Cardiac fibroblast (primary cell): ENCODE measurements at places on chromosomes 16 and 17.

- peak; percentile 77 for DNase-seq
Observed at GRCh38 chr17:49556223-49556943, 19.3 kb upstream of the NXPH3 start.

DNA sequence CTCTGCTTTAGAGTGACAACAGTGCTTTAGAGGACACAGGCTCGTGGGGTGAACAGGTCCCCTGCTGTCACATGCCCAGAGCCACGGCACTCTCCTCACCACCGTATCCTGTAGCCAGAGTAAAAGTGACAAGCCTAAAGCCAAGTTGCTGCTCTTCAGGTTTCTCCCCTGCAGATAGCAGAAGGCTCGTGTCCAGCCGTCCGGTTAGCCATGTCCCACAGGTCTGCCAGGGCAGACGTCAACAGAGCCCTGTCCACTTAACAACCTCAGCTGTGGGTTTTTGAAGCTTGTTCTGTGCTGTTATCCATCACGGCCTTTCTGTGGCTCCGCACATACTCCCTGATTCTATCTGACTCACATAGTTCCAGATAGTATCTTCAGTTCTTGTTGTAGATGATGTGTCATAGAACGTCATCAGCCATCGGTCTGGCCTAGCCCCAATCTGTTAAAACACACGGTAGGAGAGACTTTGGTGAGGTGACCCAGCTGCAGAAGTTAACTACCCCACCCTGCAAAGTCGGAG, 100.7 kb downstream of the SOCS1 start:
- peak; percentile 68 for DNase-seq

GRCh38 chr16:50841081-50841886, 99.4 kb downstream of the CYLD start:
- DNase-seq, result peak; percentile 13

DNA sequence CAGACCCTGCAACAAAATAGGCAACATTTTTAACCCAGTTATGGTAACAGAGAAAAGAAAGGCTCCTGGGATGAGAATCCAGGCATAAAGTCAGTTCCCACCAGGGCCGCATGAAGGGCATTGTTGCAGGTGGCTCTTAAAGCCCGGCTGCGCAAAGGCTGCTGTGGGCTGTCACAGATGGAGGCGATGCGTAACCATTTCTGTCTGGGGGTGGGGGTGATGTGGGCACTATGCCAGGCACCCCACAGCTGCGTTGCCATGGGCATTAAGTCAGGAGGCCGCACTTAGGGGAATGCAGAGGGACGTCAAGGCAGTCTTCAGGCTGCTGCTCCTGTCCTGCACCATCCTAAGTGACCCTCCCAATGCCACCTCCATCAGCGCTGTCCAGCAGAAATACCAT, 228.4 kb downstream of the CPPED1 start:
- no peak for DNase-seq

DNA sequence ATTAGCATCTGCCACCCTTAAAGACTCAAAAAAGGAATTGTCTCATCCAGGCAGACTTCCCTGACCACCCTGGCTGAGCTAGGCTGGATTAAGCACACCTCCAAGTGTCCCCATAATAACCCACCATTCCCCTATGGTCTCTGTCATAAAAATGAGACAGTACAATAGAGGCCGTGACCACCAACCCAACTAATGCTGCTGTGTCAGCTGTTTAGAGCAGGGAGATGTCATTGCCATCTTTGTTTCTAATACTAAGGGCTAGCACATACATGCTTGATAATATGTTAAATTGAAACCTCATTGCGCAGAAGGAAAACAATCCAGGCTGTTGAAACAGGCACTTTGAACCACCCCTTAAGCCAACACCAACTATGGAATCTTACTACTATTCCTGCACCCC, 7.2 kb upstream of the ADAMTS18 start:
- DNase-seq, result no peak

GRCh38 chr16:11401161-11402050, 56.1 kb downstream of the RMI2 start:
- DNase-seq, result no peak

DNA sequence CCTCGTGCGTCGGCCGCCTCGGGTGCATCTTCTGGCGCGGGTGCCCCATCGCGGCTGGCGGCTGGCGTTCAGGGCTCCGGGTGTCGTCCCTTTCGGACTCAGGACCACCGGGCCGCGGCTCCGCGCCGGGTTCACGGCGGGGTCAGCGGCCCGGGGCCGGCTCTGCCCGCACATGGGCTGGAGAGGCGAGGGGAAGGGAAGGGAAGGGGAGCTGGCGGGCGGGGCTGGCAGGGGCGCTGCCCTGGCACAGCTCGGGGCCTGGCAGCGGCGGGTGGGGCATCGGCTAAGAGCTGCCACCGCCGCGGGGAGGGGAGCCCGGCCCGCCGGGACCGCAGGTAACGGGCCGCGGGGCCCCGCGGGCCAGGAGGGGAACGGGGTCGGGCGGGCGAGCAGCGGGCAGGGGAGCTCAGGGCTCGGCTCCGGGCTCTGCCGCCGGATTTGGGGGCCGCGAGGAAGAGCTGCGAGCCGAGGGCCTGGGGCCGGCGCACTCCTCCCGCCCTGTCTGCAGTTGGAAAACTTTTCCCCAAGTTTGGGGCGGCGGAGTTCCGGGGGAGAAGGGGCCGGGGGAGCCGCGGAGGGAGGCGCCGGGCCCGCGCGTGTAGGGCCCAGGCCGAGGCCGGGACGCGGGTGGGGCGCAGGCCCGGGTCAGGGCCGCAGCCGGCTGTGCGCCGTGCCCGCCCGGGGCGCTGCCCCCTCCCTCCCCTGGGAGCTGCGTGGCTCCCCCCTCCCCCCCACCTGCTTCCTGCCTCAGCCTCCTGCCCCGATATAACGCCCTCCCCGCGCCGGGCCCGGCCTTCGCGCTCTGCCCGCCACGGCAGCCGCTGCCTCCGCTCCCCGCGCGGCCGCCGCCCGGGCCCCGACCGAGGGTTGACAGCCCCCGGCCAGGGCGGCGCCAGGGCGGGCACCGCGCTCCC, 646 bp downstream of the HIC1 start:
- peak; percentile 69 for DNase-seq

DNA sequence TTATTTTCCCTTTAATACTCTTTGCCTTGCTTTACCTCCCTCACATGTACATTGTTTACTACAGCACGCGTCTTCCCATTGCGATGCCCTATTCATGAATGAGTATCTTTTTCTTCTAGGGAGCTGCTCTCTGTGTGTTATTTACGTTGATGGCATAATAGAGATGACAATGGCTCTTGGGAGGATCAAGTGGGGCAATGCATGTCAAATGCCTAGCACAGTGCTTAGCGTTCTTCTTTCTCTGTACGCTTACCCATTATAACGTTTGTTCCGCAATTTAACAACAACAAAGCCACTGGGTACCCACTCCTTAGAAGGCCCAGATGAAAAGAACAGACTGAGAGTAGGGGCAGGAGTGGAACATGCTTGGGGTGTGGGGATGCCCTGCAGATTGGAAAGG, 271.6 kb upstream of the TNRC6C start:
- no peak for DNase-seq

DNA sequence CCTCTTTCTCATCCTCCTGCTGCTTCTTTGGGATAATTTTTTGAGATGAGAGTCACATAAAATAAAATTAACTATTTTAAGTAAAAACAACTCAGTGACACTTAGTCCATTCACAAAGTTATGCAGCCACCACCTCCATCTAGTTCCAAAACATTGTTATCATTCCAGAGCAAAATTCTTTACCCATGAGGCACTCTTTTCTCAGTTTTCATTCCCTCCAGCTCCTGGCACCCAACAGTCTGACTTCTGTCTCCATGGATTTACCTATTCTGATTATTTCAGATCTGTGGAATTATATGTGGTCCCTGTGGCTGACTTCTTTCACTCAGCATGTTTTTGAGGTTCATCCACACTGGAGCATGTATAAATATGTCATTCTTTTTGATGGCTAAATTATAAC, 239.9 kb upstream of the DYNLRB2 start:
- DNase-seq, result peak; percentile 65

DNA sequence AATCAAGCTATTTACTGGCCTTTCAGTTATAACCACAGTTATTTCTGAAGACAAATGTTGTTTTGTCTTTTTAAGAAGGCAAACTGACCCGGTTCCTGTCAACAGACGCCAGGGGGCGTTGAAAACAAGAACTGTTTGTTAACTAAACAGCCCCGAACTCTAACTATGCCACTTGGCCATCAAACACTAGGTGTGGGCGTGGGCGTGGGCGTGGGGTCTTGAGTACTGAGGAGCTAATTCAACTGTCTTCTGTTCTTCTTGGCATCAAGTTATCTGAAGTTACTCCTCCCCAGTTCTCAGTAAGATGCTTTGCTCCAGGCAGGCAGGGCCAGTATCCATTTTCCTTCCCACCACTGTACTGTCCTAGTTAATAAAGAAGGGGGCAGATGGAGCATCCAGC, 63.3 kb upstream of the MTMR4 start:
- peak; percentile 71 for DNase-seq

DNA sequence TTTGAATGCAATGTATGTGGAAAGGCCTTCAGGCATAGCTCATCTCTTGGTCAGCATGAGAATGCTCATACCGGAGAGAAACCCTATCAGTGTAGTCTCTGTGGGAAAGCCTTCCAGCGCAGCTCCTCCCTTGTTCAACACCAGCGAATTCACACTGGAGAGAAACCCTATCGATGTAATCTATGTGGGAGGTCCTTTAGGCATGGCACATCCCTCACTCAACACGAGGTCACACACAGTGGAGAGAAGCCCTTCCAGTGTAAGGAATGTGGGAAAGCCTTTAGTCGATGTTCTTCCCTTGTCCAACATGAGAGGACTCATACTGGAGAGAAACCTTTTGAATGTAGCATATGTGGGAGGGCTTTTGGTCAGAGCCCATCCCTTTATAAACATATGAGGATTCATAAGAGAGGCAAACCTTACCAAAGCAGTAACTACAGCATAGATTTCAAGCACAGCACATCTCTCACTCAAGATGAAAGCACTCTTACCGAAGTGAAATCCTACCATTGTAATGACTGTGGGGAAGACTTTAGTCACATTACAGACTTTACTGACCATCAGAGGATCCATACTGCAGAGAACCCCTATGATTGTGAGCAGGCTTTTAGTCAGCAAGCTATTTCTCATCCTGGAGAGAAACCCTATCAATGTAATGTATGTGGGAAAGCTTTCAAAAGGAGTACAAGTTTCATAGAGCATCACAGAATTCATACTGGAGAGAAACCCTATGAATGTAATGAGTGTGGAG, 24.7 kb downstream of the ZFP90 start:
- no peak for DNase-seq

DNA sequence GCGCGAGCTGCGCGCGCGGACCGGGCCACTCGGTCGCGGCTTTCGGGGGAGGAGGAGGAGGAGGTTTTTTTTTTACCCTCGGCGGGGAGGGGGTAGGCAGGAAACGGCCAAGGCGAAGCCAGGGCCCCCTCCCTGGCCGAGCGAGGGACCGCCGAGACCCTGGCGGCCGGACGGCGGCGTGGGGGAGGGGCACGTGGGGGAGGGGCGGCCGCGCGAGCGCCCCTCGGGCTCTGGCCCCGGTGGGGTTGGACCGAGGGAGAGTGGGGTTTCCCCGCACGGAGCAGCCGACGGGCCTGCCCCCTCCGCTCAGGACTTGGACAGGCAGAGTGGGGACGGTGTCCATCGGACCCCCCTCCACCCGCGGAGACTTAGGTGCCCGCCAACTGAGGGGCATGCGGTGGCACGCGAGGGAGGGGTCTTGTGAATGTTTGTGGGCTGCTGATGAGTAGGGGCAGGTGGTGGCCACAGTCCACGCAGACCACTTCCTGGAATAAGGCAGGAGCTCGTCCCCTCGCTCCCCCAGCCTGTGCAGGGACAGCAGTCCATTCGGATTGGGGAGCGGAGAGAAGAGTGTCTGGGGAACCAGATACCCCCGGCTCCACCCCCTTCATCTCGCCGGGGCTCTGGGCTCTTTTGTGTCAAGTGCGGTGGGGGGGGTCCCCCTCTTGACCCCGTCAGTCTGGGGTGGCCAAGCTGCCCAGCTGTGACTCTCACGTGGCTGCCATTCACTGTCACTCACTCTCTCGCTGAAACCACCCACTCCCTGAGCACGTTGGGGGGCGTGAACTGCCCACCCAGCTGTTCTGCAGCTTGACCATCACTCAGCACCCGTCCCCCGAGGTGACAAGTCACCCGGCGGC, 3.0 kb upstream of the CHD3 start:
- peak; percentile 10 for DNase-seq

DNA sequence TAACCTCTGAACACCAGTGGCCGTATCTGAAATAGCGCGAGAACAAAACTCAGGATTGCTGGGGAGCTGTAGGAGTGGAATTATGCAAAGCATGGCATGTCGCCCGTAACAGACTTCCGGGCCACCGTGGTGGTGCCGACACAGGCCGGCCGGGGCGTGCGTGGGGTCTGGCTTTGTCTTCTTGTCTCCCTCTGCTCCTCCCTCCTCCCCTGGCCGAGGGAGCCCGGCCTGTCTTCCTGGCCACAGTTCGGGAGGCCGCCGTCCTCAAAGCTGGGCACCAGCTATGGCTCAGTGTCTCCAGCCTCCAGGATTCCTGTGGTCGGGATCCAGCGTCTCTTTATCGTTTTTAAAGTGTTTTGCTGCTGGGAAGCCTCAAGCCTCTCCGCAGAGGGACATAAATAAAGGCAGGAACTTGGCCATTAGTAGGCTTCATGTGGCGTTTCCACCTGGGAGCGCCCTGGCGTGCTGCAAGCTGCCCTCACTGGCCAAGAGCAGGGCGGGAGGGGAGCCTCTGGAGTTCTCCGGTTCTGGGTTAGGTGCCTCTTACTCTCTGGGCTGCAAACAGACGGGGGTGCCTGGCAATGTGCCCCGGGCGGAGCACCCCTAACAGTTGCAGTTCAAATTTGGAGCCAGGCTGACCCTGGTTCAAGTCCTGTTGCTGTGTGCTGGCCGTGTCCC, 22.0 kb upstream of the NPTX1 start:
- peak; percentile 45 for DNase-seq

DNA sequence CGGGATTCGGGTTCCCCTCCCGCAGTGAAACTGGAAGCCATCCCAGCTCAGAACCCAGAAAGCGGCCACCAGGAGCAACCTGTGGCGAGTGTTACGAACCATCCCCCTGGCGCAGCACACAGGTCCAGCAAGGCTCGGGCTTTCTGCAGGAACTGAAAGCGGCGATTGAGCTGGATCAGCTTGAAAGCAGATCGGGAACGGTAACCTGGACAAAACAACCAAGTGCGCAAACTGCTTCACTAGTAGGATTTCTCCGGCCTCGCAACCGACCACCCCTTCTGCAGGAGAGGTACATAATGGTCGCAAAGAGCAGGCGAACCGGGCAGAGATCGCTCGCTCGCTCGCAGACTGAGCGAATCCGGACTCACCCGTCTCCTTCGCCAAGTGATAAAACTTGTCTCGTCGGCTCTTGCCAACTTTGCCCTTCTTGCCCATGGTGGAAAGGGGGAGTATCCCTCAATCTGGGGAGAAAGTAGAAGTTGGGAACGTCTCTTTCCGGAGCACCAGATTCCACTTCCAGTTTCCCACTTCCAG, 696 bp upstream of the PSMC5 start:
- DNase-seq, result peak; percentile 43

- no peak for DNase-seq
Observed at GRCh38 chr16:49675413-49675812, 180.5 kb downstream of the ZNF423 start.

- no peak for DNase-seq
Observed at GRCh38 chr17:62696726-62697490, 69.4 kb downstream of the MRC2 start.
